A673 (cell line): ENCODE measurements at places on chromosomes 11 and 22.

- DNase-seq: no peak
Measured at GRCh38 chr11:82671451-82671850, 62.2 kb downstream of the FAM181B start.

DNA sequence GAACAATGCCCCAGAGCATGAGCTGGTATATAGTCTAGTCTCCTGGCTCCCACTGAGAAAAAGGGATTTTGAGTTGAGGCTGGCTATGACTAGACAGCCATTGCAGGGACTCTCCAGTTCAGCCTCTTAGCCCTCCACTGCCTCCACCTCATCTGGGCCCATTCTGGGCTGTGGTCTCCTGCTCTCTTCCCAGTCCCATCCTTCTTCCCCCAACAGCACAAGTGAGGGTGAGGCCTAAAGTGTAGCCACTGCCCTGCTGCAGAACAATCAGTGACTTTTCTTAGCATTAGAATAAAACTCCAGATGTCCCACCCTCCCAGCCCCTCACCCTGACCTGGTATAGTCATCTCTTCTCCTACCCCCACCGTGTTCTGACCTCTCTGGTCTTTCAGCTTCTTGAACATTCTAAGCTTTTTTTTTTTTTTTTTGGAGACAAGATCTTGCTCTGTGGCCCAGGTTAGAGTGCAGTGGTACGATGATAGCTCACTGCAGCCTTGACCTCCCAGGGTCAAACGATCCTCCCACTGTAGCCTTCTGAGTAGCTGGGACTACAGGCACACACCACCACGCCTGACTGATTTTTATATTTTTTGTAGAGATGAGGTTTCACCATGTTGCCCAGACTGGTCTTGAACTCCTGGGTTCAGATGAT, 4.3 kb downstream of the MED15 start:
- no peak for DNase-seq

DNA sequence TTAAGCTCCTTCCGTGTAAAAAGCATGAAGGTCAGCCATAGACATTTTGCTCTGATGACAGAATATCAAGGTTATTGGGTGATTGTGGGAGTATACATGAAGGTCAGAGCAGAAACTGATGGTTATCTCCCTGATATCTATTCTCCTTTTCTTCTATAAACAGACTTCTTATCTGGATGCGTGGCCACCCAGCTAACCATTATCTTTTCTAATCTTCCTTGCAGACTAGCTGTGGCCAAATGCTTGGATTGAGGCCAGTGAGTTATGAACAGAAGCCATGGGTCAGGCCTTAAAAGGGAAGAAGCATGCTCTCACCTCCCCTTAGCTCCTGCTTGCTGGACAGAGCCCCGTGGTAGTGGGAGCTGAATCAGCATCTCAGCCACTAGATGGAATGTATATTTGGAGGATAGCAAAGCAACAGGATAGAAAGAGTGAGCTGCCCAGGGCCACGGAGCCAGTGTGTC, 31.3 kb upstream of the LRRC55 start:
- DNase-seq: no peak

- peak; percentile 15 for DNase-seq
Measured at GRCh38 chr22:49087198-49087597, 740.5 kb downstream of the BRD1 start.

DNA sequence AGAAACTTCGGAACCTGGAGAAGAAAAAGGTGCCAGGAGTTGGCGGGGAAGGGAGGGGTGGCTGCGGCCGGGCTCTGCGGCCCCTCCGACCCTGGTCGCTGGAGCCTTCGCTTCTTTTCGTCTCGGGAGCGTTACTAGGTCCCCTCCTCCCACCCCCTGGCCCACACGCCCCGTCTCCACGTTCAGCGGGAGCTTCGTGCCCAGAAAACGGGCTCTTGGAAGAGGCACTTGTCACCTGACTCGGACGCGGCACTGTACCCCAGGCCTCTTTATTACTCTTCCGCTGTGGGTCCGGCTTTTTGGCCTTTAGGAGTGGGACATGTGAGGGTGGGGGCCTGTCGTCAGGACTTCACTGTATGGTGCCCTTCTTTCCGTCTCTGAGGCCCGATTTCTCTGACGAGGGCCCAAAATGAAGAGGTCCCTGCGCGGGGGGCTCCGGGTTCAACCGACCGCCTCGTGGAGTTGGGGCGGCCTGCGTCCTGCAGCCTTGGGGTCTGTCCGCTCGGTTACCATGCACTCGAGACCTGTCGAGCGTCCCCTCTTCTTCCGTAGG, 1.2 kb downstream of the CAPRIN1 start:
- peak; percentile 77 for DNase-seq

- no peak for DNase-seq
Measured at GRCh38 chr11:2436521-2437031, 7.7 kb downstream of the TRPM5 start.

GRCh38 chr11:10862446-10862845, 4.6 kb upstream of the ZBED5 start:
- DNase-seq: no peak

DNA sequence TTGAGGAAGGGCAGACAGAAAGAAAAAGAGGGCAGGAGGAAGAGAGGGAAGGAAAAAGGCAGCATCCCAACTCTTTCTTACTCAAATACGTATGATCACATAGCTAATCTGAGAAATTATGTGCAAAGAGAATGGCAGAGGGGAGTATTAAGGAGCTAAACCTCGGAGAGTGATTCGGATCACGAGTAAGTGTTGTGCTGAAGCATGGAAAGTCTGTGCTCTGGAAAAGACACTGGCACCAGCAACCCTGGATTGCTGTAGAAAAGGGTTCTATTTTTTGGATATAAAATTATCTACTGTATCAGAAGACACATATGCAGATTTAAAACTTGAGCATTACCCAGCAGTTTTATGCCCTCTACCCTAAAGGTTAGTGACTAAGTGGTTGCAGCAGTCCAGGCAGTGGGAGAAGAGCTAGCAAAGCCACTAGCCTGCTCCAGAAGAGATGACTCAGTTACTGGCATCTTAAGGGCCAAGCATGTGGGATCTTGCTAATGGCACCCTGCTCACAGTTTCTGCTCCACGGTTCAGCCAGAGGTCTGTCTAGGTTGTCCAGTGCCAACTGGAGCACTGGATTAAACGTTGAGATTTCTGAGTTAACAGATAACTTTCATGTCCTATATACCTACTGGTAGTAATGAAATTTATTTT, 151.7 kb downstream of the SWAP70 start:
- no peak for DNase-seq

- DNase-seq: peak; percentile 67
Measured at GRCh38 chr11:107859459-107860239, 1.1 kb upstream of the SLC35F2 start.

GRCh38 chr11:88301488-88302140, 35.9 kb downstream of the CTSC start:
- no peak for DNase-seq

DNA sequence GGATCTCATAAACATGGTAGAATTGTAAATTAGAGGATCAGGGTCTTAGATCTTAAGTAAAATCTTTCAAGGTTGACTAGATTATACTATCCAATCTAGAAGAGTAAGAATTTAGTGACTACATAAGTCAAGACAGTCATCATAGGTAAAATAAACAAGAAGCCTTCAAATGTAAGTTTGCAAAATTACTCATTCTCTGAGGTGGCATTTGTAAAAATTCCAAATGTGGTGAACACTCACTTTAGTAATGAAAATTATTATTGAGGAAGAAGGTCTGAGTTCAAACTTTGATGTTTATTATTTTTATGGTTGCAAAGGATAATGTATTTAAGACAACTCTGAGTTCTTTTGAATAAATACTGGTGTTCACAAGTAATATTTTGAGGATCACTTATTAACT, 4.6 kb downstream of the HYLS1 start:
- DNase-seq: no peak

GRCh38 chr11:78649361-78650215, 74.9 kb upstream of the NARS2 start:
- no peak for DNase-seq

DNA sequence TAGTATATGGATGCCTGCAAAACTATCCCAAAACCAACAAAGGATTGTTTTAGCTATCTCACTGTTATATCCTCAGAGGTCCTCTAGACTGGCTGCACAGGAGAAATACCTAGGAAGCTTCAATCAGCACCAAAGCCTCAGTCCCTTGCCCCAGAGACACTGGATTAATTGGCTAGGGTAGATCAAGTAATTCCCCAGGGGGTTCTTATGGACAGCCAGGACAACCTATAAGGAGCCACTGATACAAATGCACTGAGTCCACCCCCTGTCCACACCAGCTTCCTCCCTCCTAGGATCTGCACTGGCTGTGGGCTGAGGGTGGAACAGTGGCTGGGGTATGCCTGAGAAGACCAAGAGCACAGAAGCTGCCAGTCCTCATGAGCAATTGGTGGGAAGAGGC, 16.3 kb downstream of the ADORA2A start:
- no peak for DNase-seq

DNA sequence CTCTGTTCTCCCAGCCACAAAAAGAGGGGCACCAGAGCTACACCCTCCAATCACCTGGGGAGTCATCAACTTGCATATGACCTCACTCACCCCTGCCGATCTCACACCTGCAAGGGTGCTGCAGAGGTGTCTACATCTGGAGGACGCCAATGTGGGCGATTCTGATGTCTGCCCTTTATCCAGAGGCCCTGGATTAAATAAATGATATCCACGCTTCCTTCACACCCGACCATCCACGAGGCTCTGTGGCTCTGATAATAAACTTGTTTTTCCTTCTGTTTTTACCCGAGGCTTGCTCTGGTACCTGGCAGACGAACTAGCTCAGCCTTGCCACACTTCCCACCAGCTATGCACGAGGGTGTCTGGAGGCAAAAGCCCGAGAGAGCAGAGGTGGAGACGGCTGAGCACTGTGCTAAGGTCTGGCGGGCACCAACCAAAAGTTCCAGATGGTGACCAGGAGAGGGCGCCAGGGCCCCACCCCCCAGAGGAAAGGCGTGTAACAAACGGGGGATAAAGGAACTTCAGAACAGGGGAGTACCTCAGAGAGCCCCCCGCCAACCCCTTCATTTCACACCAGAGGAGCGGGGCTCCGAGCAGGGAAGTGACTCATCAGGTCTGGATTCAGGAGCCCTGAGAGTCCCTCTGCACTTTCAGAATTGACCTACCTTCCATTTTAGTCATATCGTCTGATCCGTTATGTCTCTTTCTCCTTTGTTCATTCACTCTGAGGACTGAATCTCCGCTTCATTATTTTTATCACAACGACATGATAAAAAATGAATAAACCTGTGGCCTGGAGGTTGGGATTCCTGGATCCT, 13.5 kb downstream of the SCN3B start:
- DNase-seq: peak; percentile 72
